ENCODE measurements at places on chromosomes 7 and 10. TPM values are rescaled to one million over a fixed set of nuclear protein-coding genes. Genes with fewer than 3 reads are reported as not detected.

DNA sequence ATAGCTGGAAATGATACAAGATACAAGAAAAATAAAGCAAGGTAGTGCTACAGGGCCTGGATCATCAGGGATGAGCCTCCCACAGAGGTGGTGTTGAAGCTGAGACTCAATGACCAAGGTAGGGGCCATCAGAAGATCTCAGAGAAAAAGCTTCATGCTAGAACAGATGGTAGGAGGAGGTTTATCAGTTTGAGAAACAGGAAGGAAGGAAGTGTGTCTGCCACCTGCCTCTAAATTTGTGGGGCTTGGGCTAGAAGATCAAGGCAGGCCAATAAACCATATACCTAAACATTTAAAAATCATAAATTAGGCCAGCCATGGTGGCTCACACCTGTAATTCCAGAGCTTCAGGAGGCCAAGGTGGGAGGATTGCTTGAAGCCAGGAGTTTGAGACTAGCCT lies 410.8 kb upstream of the PRKCQ start:
- H3K36me3 ChIP-seq: no peaks in the 10 kb centered on the region
- H3K27ac ChIP-seq: no peak overlapping the region
- H3K4me1 ChIP-seq: no peaks in the 10 kb centered on the region
- no peak for DNase-seq
- no peaks in the 10 kb centered on the region for H3K27me3 ChIP-seq

DNA sequence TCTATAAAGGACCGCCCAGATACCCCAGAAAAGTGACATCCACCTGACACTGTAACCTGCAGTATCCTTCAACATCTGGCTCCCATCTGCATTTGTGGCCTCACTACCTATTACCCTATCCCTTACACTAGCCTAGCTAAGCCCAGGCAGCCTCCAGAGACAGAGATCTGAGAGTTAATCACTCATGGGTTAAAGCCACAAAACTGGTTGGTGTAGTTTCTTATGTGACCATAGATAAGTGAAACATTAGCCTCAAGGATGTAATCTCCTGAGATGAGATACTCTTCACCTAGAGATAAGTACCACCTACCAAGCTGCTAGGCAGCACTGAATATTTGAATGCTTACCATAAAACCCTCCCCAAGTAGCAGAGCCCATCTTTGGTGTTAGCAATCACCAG lies 35.4 kb downstream of the CTTNBP2 start:
- no peaks in the 10 kb centered on the region for H3K27me3 ChIP-seq
- H3K27ac ChIP-seq: no peak overlapping the region
- DNase-seq: no peak
- H3K4me3 ChIP-seq: no peak overlapping the region

- H3K4me3 ChIP-seq: peak overlapping the region; percentile 20
- no peak for DNase-seq
- H3K36me3 ChIP-seq: no peaks in the 10 kb centered on the region
- H3K27ac ChIP-seq: no peak overlapping the region
- no peaks in the 10 kb centered on the region for H3K27me3 ChIP-seq
These were observed 691.1 kb downstream of the PHTF2 start for GRCh38 chr7:78489476-78490240.

CAV1 gene
- 531 TPM for total RNA-seq

DNA sequence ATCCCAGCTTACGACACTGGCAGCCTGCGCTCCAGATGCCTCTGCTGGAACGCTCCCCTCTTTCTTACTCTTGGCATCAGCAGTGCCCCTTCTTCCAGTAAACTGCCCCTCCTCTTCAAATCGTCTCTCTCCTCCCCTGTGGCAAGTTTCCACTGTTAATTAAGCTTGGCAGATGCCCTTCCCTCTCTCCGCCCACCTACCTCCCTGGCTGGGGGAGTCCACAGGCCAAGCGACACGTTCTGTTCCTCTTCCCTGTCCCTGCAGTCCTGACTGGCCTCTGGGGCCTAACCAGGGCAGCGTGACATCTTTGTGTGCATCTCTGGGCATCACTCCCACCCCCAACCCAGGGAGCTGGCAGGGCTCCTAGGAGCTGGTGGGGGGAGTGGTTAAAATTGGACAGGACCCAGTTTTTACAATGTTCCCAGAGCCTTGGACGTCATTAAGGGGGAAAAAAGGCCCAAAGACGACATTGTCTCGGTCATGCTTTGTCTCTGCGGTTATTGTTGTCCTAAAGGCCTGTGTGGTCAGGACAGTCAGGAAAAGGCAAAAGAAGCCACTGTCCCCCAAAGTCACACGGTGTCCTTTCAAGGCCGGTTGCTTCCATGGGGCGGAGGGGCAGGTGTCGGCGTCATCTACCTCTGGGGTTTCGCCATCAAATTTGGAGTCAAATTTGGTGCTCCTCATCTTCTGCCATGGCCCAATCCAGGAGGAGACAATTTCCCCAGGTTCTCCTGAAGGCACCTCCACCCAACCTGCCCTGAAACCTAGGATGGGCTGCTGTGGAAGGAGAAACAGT lies 54.2 kb downstream of the DLG5 start:
- DNase-seq: no peak
- no peak overlapping the region for H3K4me3 ChIP-seq
- no peaks in the 10 kb centered on the region for H3K27me3 ChIP-seq
- H3K36me3 ChIP-seq: no peaks in the 10 kb centered on the region
- no peak overlapping the region for H3K27ac ChIP-seq
- peaks cover 17% of the 10 kb centered on the region for H3K4me1 ChIP-seq

GLI3 gene
- total RNA-seq: 20.7 TPM

ZNF716 gene
- total RNA-seq: not detected

DNA sequence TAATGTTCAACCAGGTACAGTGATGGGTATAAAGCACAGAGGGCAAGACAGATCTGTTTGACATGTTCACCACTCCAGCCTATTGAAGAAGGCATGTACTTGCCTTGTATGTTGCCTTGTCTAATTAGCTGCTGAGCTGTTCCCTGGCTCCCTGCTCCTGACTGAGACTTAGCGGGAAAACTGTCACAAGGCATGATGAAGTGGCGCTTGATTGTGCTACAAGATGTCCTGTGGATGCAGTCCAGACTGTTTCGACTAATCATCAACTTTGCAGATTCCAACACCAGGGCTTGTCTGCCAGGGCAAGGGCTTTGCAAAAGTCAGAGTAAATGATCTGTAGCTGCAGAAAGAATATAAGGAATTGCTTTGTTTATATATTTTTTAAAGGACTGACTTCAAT lies 136.2 kb upstream of the NRBF2 start:
- H3K4me3 ChIP-seq: no peak overlapping the region
- H3K4me1 ChIP-seq: no peaks in the 10 kb centered on the region
- no peak for DNase-seq
- H3K27ac ChIP-seq: no peak overlapping the region
- H3K36me3 ChIP-seq: no peaks in the 10 kb centered on the region

DNA sequence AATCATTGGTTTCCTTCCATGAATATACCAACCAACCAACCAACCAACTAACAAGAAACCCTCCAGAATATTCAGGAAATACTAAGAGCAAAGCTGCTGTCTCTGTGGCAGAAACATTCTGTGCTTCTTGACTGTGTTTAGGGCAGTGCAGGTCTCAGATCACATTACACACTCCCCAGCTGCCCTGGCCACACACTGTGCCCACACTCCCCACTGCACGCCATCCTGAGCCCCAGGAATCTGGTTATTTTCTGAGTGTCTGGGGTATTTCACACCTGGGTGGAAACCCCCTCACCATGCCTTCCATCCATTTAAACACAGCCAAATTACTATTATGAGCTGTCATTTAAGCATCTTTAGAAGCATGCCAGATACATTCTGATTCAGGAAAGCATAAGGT lies 183.7 kb upstream of the ANK3 start:
- H3K27me3 ChIP-seq: no peaks in the 10 kb centered on the region
- no peak overlapping the region for H3K27ac ChIP-seq
- H3K4me3 ChIP-seq: no peak overlapping the region
- no peaks in the 10 kb centered on the region for H3K4me1 ChIP-seq
- DNase-seq: no peak

DNA sequence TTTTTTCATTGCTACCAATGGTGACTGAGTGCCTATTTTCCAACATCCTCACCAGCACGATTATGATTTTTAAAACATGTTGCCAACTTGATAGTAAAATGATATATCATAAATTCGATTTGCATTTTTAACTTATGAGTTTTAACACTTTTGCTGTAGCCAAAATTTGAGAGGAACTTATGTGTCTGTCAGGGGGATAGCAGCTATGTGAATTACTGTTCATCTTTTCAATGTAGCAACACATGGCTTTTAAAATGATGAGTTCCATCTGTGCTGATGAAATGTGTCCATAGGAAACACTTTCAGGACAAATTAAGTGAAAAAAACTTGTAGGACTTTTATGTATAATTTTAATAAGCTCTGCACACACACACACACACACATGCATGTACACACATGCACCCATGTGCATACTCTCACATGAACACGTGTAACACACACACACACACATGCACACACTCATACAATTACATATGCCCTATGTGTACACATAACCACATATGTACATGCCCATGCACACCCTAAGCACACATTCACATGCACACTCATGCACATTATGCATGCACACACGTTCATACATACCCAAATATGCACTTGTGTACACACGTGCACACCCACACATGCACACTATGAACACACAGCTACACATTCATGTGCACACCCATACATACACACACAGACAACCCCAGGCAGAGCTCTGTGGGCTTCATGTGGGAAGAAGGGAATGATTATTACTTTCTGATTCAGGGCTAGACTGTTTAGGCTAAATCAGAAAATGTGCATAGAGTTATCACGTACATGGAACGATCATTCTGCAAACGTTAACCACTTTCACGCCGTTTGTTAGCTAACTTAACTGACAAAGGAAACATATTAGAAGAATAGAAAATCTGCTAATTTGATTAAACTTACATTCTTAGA lies 68.9 kb downstream of the C10orf143 start:
- H3K27ac ChIP-seq: no peak overlapping the region
- H3K27me3 ChIP-seq: peaks cover 17% of the 10 kb centered on the region
- no peak for DNase-seq
- H3K4me3 ChIP-seq: no peak overlapping the region

GRID2IP gene
- total RNA-seq: 0.41 TPM

RNF133 gene
- 1.0 TPM for total RNA-seq

DNA sequence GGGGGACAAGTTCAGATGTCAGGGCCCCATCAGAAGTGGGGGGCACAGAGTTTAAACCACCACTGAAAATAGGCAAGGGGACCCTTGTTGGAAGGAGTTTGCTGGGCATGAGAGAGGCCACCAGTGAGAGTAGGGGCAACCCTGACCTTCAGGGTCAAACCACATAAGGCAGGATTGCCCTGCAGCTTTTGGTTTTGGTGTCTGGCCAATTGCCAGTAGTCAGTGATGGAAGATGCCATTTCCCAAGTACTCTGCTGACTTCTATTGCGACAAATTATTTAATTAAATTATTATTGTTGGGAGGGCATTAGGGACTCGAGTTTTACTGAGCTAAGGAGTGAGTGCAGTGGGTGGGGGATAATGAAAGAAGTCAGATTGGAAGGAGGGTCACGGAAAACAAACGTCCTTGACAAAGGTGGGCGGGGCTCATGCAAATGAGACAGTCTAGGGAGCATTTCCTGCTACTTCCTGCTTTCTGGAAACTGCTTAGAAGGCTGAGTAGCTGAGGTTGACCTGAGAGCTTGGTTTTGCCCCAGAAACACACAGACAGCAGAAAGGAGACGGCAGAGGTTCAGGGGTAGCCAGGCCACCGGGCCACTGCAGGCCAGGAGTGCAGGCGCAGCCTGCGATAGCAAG lies 74.2 kb upstream of the ANLN start:
- no peaks in the 10 kb centered on the region for H3K27me3 ChIP-seq
- H3K36me3 ChIP-seq: no peaks in the 10 kb centered on the region
- no peak for DNase-seq
- H3K27ac ChIP-seq: no peak overlapping the region

DNA sequence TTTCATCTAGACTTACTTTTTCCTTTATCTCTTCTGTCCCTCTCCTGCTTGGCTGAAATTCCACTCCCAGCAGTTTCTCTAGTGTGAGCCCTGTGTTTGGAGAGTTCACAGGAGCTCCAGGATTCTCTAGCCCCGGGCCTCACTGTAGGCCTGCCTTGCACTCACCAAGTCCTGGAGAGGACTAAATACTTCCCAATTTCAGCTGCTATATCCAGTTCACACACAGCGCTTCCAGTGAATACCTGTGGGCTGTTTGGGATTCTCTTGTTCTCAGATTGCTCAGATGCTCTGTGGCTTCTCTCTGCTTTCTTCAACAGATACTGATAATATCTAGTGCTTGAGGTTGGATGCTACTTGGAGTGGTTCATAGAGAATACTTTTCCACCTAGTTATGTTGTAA lies 46.0 kb downstream of the MINPP1 start:
- H3K36me3 ChIP-seq: peaks cover 8% of the 10 kb centered on the region
- no peaks in the 10 kb centered on the region for H3K27me3 ChIP-seq
- peak overlapping the region; percentile 9 for H3K27ac ChIP-seq
- peaks cover 33% of the 10 kb centered on the region for H3K4me1 ChIP-seq
- no peak for DNase-seq
- H3K4me3 ChIP-seq: no peak overlapping the region

DNA sequence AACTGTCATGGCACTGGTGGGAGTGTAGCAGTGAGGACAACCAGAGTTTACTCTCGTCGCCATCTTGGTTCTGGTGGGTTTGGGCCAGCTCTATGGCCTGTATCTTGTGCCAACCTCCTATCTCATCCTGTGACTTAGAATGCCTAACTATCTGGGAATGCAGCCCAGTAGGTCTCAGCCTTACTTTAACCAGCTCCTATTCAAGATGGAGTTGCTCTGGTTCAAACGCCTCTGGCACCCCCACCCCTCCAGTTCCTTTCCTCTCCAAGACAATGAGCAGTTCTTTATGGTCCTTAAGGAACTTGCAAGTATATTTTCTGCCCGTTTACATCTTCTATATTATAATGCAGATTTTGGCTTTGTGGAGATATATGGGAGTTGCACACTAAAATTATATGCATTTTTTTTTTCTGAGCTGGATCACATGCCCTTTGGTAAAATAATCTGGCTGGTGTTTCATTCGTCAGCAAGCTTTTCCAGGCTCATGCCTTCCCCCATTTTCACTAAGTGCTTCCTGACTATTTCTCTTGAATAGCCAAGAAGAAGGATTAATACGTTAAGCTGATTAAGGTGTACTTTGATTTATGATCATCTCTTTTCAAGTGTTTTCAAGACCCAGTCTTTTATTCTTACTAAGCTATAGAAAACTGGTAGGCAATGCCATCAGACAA lies 11.2 kb upstream of the WIPF3 start:
- H3K4me3 ChIP-seq: no peak overlapping the region
- no peaks in the 10 kb centered on the region for H3K27me3 ChIP-seq
- H3K4me1 ChIP-seq: no peaks in the 10 kb centered on the region
- H3K27ac ChIP-seq: no peak overlapping the region

OPALIN gene
- total RNA-seq: not detected

DNA sequence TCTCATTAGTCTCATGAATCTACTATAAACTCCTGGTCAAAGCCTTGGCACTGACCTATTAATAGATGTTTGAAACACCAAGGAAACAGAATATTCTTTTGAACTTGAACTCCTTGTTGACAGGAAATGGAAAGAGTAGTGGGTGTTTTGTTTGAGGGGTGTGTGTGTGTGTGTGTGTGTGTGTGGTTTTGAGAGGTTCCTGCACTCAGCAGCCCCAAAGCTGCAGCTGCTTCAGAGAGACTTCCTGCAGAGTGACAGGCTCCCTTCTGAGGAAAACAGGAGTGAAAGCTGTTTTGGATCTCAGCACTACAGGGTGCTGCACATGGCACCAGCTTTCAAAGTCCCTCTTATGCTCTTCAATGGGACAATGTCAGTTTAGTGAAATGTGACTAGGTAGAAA lies 546.5 kb upstream of the STEAP1 start:
- no peak overlapping the region for H3K27ac ChIP-seq
- no peaks in the 10 kb centered on the region for H3K36me3 ChIP-seq
- H3K4me3 ChIP-seq: no peak overlapping the region
- H3K27me3 ChIP-seq: no peaks in the 10 kb centered on the region
- DNase-seq: no peak
